Ovary (tissue), 10 donors: ENCODE measurements at places on chromosomes 16 and 17. TPM values are rescaled to one million over a fixed set of nuclear protein-coding genes. Genes with fewer than 3 reads are reported as not detected.
A peak's percentile ranks its signal among the peaks of the same experiment; 100 is the strongest.

DNA sequence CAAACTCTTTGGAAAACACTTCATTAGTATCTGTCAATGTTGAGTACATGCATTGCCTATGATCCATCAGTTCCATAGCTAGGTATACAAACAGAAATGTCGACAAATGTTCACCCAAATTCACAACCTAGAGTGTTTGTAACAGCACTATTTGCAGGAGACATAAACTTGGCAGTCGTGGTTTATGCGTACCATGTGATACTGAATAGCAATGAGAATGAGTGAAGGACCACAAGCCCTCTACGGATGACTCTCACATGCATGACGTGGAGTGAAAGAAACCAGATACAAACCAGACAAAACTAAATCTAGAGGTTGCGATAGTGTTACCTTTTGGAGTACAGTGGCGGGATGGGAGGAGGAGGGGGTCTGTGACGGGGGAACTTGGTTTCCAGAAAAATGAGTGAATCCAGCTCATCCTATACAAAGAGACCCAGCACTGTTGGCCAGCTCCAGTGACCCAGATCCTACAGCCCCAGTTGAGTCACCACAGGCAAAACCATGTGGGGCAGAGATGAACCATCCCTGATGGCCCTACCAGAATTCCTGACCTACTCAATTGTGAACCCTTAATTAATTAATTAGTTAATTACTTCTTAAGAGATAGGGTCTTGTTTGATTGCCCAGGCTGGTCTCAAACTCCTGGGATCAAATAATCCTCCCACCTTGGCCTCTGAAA is 15.9 kb upstream of the ULK2 start:
- H3K4me3 ChIP-seq: no peak overlapping the region
- H3K4me1 ChIP-seq: no peaks in the 10 kb centered on the region
- no peak overlapping the region for H3K27ac ChIP-seq
- DNase-seq: no peak
- no peaks in the 10 kb centered on the region for H3K36me3 ChIP-seq

GRCh38 chr16:12613131-12613991 is 190.3 kb downstream of the CPPED1 start:
- H3K36me3 ChIP-seq: no peaks in the 10 kb centered on the region
- no peak overlapping the region for H3K27ac ChIP-seq
- H3K27me3 ChIP-seq: no peaks in the 10 kb centered on the region
- no peak for DNase-seq

- H3K36me3 ChIP-seq: no peaks in the 10 kb centered on the region
- no peak for DNase-seq
- peak overlapping the region; percentile 84 for H3K27ac ChIP-seq
These were observed 1.5 kb downstream of the IST1 start for GRCh38 chr16:71896764-71897368.

- no peak overlapping the region for H3K27ac ChIP-seq
- H3K27me3 ChIP-seq: no peaks in the 10 kb centered on the region
- H3K36me3 ChIP-seq: no peaks in the 10 kb centered on the region
- H3K4me1 ChIP-seq: no peaks in the 10 kb centered on the region
These were observed 36.4 kb downstream of the HEATR3 start for GRCh38 chr16:50102051-50102746.

Gene ARL2BP
- 56.8 TPM for total RNA-seq
